ENCODE measurements at places on chromosomes 2 and 18.

- no peak for DNase-seq
These were observed 48.5 kb downstream of the PAX3 start for GRCh38 chr2:222250313-222250712.

GRCh38 chr18:57802213-57803102 lies 657 bp downstream of the ATP8B1 start:
- DNase-seq: peak; percentile 32

GRCh38 chr2:26352892-26353291 lies 6.3 kb upstream of the ADGRF3 start:
- no peak for DNase-seq

DNA sequence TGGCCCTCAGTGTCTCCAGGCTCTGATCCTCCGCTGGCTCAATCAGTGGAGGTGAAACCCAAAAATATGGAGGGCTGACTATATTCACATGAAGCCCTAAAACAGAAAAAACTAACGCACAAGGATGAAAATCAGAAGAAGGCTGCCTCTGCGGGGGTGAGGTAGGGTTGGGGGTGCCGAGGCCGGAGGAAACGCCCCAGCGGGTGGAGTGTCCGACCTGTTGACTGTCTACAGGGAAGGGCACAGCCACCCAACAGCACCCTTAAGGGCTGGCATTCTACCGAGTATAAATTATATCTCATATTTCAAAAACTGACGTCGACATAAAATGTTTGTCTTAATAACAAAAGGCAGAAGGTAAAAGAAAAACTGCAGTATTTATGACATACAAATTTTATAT lies 223.5 kb downstream of the HDAC4 start:
- DNase-seq: no peak

- DNase-seq: no peak
These were observed 221.6 kb downstream of the RBM43 start for GRCh38 chr2:151040039-151040438.

GRCh38 chr2:1052771-1053191 lies 102.1 kb downstream of the SNTG2 start:
- DNase-seq: no peak

DNA sequence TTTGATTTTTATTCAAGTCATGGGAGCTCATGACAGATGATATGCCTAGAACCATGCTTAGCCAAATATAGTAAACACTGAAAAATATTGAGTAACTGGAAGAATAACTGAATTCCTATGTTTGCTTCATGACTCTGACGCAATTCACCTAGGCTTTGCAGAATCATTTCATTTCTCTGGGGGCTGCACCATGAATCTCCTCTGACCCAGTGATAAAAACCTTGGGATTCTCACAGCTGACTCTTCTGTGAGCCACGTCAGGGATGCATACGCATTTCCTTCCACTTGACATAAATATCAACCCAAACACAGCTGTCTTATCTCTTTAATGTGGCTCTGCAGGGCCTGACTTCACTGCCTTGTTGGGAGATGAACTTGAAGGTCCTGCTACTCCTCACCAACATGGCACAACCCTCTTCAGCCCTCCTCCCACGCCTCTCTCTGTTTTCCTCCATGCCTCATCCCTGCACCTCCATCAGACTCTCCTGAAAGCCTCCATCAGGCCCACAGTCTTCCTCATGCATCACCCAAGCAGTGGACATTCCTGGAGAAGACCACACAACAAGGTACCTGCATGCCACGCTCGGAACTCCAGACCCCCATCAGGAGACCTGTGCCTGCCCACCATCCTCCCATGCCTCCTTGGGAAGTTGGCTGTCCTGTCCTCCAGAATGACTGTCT lies 29.8 kb downstream of the COL6A3 start:
- DNase-seq: no peak

DNA sequence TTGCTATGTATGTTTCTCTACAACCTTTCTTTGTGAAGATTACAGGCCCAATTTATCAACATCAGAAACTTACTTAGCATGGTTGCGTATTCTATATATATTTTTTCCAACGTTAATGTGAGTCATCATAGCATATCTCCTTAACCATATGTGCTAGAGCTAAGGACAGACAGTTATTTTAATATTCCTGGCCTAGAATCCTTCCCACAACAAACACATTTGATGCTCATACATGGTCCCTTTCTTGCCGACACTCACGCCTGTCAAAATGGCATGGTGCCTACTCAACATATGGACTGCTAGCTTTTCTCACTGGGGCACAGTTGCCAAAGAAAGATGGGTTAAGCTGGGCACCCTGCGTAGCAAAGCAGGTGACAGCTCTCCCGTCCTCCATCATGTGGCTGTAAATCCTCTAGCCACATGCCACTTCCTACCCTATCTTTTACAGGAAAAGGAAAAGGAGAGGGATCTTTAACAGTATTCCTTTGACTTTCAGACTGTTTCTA lies 75.2 kb upstream of the GALNT5 start:
- DNase-seq: no peak

DNA sequence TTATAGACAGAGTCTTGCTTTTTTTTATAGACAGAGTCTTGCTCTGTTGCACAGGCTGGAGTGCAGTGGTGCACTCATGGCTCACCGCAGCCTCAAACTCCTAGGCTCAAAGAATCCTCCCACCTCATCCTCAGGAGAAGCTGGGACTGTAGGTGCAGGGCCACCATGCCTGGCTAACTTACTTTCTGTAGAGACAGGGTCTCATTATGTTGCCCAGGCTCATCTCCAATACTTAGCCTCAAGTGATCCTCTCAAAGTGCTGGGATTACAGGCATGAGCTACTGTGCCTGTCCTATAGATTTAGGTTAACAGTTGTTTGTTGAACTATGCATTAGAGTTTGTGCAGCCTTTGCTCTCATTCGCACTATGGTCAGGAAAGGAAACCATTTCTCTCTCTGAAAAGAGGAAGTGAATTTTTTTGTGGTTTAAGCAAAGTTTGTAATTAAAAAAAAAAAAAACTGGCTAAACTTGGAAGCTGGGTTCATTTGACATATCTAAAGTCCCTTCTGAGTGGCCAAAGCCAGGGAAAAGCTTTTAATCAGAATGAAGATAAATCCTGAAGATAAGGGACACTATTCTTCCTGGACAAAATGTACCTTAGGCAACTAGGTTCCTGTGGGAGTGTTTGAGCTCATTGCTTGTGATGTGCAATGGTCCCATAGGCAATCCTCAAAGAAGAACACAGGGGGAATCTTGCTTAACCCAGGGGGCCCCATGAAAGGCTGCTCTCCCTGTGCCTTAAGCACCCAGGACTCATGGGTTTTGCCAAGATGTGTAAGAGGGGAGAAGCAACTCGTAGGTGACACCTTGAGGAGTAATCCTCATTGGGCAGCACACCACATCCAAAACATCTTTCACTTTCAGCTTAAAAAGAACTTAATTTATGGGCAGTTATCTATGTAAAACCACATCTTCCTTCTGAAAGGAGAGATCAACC lies 201.7 kb downstream of the MREG start:
- no peak for DNase-seq

GRCh38 chr2:159882130-159882745 lies 84.2 kb upstream of the CD302 start:
- DNase-seq: no peak

DNA sequence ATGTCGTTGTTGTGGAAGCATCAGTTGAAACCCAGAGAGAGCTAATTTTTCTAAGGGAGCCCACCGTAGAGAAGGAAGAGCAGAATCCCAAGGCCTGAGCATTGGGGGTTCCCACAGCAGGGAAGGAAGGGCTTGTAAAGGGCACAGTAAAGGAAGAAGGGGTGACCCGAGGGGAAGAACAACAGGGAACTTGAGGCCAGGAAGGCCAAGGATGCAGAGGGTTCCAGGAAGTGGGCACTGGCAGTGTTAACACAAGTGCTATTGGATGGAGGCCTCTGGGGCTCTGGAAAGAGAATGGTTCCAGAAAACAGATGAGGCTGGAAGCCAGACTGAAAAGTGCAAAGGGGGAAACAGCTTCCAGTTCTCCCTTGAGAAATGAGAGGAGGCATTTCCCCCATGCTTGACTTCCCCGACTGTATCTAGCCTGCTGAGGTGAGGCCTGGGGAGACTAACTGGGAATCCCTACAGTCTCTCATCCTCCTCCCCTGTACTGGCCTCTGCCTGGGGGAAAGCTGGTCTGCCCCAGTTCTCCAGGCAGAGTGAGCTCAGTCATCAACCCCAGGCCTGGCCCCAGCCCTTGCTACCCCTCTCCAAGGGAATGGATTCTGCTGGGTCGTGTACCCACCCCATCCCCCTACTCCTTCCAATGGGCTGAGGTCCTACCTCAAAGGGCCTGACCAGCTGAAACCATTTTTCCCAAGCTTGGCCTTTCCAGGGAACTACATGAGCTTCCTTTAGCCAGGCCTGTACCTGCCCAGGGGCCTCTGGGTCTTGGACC lies 43.2 kb upstream of the MRPL33 start:
- no peak for DNase-seq

DNA sequence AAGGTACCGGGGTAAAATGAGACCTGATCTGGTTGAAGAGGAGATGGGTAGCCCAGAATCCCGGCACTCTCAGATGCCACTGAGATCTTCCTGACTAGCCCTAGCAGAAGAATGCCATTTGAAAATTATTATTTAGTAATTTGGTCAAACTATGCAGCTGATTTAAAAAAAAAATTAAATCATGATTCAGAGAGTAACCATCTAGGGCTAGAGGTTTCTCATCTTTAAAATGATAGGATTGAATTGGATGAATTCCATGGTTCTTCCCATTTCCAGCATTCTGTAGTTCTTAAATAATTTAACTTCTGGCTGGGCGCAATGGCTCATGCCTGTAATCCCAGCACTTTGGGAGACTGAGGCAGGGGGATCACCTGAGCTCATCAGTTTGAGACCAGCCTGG lies 106.1 kb downstream of the MYO1B start:
- no peak for DNase-seq

DNA sequence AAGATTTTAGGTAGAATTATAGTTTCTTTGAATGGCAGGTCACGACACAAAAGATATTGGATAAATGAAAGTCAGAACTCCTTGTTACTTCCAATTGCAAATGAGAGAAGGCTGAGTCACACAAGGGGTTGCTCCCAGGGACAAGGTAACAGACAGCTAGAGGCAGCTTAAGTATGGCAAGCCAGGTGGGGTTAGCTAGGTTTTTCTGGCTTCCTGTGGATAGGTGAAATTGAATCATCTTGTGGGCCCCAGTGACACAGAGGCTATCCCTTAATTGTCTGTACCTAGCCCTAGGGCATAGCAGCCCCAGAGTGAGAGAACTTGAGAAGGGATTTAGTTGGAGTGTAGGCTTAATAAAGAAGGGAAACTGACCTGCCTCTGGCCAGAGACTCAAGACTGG lies 407.7 kb upstream of the SLC8A1 start:
- no peak for DNase-seq

GRCh38 chr2:144935191-144935590 lies 415.3 kb upstream of the ZEB2 start:
- DNase-seq: no peak

- no peak for DNase-seq
These were observed 4.3 kb upstream of the SNTG2 start for GRCh38 chr2:946073-946948.

- DNase-seq: no peak
These were observed 27.1 kb upstream of the MAP3K20 start for GRCh38 chr2:173048522-173048896.

- no peak for DNase-seq
These were observed 23.1 kb upstream of the INSIG2 start for GRCh38 chr2:118065015-118065706.

- no peak for DNase-seq
These were observed 243.5 kb upstream of the MYT1L start for GRCh38 chr2:2574401-2575180.

DNA sequence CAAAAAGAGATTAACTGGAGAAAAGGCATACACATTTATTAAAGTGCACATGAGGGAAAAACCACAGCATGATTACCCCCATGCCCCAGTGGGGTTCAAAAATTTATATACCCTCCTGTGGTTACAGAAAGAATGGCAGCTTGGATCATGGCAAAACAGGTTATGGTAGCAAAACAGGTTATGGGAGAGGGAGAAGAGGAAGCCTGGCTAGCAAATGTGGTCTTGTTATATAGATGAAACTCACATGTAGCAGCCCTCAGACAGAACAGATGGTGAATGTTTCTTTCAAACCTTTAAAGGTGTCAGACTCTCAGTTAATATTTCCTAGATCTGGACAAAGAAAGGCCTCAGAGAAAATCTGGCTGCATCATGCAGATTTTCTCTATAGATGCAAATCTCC lies 178.2 kb upstream of the ZC3H15 start:
- DNase-seq: no peak

DNA sequence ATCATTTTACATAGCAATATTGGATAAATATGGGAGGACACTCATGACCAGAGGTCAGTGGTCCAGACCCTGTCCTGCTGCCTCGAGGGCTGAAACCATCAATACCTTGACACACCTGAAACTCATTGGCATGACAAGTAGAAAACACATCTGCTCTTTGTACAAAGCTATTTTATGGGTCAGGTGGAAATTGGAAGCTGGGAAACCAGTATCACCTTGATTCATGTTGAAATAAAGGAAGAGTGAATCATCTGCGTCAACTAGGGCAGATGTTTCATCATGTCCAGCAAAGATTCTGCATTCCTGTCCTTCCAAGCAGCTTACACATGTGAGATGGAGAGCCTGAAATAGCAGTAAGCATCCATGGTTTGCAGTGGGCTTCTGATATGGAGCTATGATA lies 80.0 kb upstream of the ERBB4 start:
- no peak for DNase-seq

DNA sequence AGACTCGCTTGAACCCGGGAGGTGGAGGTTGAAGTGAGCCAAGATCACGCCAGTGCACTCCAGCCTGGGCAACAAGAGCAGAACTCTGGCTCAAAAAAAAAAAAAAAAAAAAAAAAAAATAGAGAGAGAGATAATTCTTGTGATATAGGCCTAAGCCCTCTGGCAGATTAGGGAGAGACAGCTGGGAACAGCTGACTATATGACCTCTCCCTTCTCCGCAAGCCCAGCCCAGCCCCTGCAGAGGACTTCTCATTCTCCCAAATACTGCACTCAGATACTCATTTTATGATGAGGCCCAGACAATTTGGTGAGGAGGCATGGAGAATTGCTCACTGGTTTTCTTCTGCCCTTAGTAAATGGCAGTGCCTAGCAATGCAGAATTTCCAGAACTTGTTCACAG lies 262.0 kb downstream of the HAUS1 start:
- no peak for DNase-seq

- DNase-seq: no peak
These were observed 762 bp downstream of the INO80C start for GRCh38 chr18:35497027-35497369.

DNA sequence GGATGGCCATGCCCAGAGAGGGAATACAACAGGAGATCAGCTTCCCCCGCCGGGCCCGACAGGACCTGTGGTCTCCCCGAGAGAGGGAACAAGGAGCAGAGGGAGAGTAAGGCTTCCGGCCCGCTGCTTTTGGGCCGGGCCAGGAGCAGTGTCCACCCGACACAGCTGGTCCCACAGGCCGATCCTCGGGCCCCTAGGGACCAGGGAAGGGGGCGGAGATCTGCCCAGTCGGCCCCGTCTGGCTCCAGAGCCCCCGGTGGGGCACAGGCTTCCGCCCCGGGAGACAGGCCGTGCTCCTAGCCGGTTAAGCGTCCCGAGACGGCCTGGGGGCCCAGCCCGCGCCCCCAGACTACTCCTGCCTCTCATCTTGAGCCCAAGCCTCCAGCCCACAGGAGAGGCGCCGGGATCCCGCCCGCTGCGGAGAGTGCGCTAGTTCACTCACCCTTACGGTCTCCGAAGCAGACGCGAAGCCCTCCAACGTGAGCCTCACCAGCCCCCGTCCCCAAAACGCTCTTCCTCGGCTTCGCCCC lies at the start of gene MCFD2:
Gene MCFD2 (minus strand): TSS at position 526 of the 530 bp plus-strand sequence. CDS start 6,635 bp downstream, outside the sequence.
- no peak for DNase-seq

- no peak for DNase-seq
These were observed 151.0 kb upstream of the GYPC start for GRCh38 chr2:126504949-126505348.
